ENCODE measurements at places on chromosomes 11 and 22.

- peak; percentile 67 for DNase-seq
Observed at GRCh38 chr11:355581-356458, 13.5 kb upstream of the B4GALNT4 start.

DNA sequence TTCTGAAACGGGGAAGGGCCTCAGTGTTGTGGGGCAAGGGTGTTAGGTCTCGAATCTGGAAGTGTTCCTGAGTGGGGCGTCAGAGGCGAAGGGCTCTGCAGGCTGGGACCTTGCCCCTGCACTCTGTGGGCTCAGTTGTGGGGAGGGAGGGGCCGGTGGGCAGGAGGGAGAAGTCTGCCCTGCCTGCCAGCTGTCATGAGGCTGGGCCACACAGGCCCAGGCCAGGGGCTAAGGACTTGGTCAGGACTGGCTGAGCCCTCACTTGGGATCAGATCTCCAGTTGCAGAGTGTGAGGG, at the start of gene CRACR2B:
TSS of gene CRACR2B (plus strand) at position 23 of the 296 bp plus-strand sequence. CDS start 689 bp downstream, outside the sequence.
- DNase-seq: no peak

DNA sequence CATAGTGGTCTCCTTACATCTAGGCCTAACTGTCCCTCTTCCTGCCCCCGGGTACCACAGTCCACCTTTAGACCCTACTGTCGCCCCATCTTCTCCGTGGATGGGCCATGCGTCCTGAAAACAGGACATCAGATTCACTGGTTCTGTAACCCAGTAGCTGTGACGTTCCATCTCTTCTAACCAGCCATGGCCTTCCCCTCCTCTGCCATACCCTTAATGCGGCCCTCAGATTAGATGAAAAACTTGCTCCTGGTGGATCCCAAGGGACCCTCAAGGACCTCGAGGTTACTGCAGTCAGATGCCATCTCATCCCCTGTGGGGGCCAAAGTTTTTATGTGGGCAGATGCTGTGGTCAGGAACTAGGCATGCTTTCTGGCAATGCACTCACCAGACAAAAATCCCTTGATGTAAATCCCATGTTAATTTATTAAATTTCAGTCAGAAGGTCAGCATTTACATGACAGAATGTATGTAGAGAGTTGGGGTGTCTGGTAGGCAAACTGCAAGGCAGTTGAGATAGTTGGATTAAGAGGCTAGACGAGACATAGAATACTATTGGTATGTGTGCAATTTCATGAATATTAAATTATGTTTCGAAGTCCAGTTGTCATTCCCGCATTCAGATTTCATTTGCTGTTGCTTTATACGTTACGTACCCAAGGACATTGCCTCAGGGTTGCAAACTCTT, 64.3 kb downstream of the WNT11 start:
- no peak for DNase-seq

- DNase-seq: no peak
Observed at GRCh38 chr11:2186669-2187279, 15.2 kb upstream of the TH start.

DNA sequence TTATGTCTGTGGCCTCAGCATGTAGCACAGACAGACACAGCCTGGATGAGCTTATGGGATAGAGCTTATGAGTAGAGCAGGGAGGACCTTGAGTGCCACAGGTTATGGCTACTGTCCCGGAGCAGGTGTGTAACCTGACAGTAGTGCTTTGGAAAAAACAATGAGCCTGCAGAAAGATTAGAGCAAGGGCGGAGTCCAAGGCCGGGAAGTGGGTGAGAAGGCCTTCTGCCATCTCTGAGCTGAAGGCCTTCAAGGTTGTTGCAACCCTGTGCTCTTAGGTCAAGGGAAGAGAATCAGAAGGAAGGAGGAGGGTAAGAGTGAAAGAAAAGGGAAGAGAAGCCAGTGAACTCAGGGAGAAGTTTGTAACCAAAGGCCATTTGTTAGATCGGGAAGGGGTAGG, 3.9 kb upstream of the TAGLN start:
- no peak for DNase-seq
